ENCODE measurements at places on chromosomes 3 and 15. TPM values are rescaled to one million over a fixed set of nuclear protein-coding genes. Genes with fewer than 3 reads are reported as not detected.

DNA sequence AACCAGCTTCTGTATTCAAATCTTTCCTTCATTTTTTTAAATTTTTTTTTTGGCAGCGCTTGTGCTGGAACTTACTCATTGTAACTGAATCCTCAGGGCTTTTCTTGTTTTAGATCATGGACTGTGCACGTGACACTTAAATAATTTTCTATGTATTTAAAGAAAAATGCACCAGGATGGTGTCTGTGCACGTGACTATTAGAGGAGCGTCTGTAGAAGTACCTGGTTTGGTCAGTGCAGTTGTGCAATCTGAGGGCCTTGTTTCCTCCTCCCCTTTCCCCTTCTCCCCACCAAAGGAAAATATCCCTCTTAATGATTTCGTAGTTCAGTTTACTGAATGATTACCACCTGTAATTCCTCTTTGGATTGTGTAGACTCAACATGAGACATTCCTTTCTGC, 31.3 kb downstream of the EDEM1 start:
- DNase-seq: no peak

Gene KLHL40
- not detected for total RNA-seq

Gene LRRC31
- total RNA-seq: not detected

GRCh38 chr3:128395500-128396162, 71.1 kb downstream of the DNAJB8 start:
- peak; percentile 42 for DNase-seq

Gene CCDC13
- total RNA-seq: 0.64 TPM

GRCh38 chr15:23687143-23687470, at the start of gene NDN:
TSS of gene NDN (minus strand) at chr15:23687305. CDS start at chr15:23687217, 88 bp downstream.
- DNase-seq: peak; percentile 31

- DNase-seq: no peak
Observed at GRCh38 chr3:43688245-43688650, 2.5 kb upstream of the ABHD5 start.

Gene CKMT1B
- total RNA-seq: not detected

Gene MUC4
- not detected for total RNA-seq

DNA sequence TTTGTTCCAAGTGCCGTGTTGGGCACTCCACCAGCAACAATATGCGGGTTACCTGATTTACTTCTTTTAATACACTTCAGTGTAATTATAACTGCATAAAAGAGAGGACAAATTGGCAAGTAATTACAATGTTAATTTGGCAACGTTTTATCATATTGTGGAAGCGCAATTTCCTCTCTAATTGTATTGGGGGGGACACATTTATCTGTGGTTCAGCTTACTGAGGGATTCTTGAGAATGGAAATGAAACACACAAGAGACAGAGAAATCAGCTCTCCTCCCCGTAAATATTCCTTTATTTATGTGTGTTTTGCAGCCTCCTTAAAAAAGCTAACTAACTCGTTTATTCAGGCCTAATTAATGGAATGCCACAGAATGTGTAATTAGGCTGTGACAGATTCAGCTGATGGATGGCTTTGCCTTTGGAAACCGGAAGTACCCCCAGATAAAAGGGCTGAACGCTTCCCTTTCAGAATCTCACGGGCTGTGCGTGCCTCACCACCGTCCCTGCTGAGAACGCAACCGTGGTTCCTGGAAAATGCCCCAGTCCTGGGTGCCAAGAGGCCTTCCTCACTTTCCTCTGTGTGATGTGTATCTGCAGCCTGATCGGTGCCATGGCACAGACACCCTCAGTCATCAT, 247.1 kb upstream of the ST8SIA2 start:
- no peak for DNase-seq

Gene PTPRG
- 41.0 TPM for total RNA-seq

Gene PROS1
- 12.1 TPM for total RNA-seq

- peak; percentile 14 for DNase-seq
Observed at GRCh38 chr3:56086355-56086754, 381.9 kb downstream of the ERC2 start.

Gene UBA7
- 48.0 TPM for total RNA-seq

DNA sequence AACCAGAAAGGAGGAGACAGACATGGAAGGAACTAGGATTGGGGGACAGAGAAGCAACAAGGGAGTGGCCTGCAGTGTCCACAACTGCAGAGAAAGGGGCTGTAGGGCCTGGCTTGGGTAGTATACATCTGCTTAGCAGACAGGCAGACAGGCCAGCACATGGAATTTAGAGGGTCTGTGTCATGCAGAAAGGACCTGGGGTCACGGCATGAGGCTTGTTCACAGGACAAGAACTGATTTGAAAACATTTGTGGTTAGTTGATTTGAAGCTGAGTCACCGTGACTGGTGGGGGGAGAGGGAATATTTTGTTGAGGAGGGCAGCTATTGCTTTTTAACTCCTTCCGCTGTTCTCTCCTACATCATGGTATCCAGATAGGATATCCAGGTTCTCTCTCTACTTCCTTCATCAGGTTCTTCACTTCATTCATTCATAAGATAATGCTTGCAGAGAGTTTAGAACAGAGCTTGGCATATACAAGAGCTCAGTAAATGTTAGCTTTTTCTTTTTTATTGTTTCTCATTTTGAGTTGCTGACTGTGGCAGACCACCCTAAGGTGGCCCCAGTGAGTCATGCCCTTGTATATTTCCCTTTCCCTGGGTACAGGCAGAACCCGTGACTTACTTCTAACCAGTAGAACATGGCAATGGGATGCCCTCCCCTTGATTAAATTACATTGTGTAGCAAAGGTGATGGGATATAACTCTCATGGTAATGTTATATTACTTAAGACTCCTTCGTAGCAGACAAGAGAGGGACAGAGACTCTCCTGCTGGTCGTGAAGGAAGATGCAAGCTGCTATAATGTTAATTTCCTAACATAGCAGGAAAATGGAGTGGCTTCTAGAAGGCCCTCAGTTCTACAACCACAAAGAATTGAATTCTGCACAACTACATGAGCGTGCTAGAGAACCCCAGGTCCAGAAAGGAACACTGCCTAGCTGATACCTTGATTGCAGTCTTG, 95.0 kb upstream of the NMNAT3 start:
- DNase-seq: peak; percentile 79

DNA sequence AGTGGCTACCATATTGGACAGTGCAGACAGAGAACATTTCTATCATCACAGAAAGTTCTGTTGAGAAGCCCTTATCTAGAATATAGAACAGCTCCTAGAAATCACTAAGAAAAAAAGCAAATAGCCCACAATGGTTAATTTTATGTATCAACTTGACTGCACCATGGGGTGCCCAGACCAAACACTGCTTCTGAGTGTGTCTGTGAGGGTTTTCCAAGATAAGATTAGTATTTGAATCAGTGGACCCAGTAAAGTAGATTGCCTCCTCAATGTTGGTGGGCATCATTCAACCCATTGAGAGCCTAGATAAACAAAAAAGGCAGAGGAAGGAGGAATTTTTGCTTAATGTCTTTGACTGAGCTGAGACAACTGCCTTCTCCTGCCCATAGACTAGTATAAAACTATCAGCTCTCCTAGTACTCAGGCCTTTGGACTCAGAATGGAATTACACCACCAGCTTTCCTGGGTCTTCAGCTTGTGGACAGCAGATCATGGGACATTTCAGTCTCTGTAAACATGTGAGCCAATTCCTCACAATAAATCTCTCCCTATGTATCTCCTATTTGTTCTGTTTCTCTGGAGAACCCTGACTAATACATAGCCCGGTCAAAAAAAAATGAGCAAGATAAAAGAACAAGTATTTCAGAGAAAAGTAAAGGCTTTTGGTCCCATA, 55.9 kb upstream of the OXTR start:
- peak; percentile 47 for DNase-seq

Gene SLC24A5
- total RNA-seq: not detected

- DNase-seq: peak; percentile 7
Observed at GRCh38 chr15:72341361-72341760, 21.4 kb upstream of the CELF6 start.

- no peak for DNase-seq
Observed at GRCh38 chr3:58272891-58273290, 33.2 kb upstream of the RPP14 start.

DNA sequence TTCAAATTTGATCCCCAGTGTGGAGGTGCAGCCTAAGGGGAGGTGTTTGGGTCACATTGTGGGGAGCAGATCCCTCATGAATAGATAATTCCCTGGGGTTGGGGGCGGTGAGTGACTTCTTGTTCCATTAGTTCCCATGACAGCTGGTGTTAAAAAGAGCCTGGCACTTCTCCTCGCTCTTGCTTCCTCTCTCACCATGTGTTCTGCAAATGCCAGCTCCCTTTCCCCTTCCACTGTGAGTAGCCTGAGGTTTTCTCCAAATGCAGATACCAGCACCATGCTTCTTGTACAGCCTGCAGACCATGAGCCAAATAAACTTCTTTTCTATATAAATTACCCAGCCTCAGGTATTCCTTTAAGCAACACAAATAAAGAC, 23.1 kb downstream of the RIOX2 start:
- DNase-seq: no peak

Gene DUOXA2
- not detected for total RNA-seq

GRCh38 chr3:15439476-15439875, 12.1 kb downstream of the EAF1 start:
- no peak for DNase-seq

Gene CCR1
- under 0.01 TPM for total RNA-seq

Gene CTXN2
- total RNA-seq: not detected

GRCh38 chr3:131402391-131403039, 20.9 kb downstream of the NUDT16 start:
- DNase-seq: peak; percentile 36

GRCh38 chr3:48400824-48401433, 28.9 kb downstream of the FBXW12 start:
- DNase-seq: peak; percentile 65

Gene CFAP100
- not detected for total RNA-seq

Gene GABRG3
- total RNA-seq: not detected

GRCh38 chr3:81580355-81580754, 181.1 kb downstream of the GBE1 start:
- DNase-seq: no peak

Gene NECTIN3
- 89.5 TPM for total RNA-seq

GRCh38 chr3:189638276-189639031, 7.3 kb downstream of the TP63 start:
- no peak for DNase-seq

Gene GPR149
- not detected for total RNA-seq

DNA sequence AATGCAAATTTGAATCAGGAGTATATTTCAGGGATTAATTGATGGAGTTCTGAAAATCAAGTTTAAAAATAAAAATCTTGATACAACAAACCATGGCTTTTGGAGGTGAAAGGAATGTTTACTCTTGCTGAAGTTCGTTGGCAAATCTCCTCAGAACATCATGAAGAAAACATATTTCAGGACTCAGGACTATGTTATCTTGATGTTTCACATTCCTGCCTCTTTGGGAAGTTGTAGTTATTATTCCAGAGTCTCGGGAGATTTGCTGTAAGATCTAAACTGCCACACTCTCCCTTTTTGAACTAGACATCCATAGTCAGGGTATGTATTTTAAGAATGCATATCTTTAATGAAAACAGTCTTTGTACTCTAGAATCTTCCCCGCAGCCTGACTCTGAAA, 271.2 kb downstream of the RBMS3 start:
- no peak for DNase-seq

Gene UNC13C
- total RNA-seq: not detected

Gene C2CD4A
- total RNA-seq: not detected

DNA sequence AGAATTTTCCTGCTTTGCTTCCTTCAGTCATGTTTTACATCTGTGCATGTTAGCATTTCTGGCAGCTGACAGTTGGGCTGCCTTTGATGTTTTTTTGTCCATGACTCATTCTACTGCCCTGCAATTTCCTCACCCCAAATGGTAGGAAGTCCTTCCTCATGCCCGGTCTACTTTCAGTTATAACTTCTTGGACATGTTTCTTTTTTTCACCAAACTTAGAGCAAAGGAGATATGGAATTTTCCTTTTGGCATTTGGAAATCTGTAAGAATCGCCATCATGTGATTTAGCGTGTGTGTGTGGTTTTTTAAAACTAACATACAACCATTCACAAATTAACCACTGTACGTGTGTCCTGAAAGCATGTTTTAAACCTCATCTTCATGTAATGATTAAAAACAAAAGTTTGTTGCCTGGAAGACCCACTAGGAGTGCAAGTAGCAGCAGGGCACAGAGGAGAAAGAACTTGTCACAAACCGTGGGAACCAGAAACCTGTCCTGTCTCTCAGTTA, 430.7 kb upstream of the CFAP20DC start:
- peak; percentile 27 for DNase-seq

Gene PFN2
- total RNA-seq: 137 TPM

Gene COL7A1
- 140 TPM for total RNA-seq

GRCh38 chr3:87626546-87626945, 350.2 kb upstream of the POU1F1 start:
- DNase-seq: no peak
